ENCODE measurements at places on chromosomes 4 and X.

DNA sequence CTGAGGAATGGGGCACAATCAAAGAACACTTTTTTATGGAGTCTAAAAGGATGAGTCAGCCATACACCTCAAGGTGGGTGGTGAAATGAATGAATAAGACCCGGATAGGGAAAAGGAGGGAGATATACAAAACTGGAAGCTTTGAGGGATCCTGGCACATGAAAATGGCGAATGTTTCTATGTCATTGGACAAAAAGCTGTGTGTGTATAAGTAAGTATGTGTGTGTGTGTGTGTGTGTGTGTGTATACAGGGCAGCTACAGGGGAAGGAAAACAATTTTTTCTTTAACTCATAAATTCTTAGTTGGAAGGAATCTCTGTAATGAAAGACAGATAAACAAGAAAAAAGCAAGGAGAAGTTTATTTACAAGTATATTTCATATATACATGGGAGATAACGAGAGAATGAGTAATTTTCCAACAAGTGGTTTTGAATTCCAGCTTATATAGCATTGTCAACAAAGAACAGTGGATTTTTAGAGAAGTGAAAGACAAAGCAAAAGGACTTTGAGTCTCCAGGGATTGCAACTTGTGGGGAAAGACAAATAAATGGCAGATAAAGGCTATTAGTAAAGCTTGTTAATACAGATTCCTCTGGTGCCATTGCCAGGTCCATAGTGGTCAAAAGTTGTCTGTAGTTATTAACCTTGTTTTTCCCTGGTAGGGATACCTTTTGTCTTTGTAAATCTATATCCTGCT lies 99.7 kb downstream of the MMRN1 start:
- no peak for DNase-seq

DNA sequence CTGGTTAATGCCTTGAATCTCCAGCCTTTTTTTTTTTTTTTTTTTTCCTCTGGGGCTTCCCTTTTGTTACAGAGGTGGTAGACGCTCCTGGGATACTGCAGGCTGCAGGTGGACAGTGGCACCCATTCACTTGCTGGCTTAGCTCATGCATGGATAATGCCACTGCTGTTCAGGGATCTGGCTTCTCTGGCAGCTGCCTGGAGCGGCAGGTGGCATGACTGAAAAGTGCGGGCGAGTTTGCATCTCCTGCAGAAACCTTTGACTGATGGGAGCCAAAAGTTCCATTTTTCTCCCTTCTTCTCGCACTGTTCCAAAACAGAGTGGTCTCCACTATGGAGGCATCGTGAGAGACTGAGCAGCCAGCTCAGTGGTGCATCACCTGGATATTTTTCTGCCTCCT lies 5.9 kb upstream of the STIM2 start:
- DNase-seq: no peak

DNA sequence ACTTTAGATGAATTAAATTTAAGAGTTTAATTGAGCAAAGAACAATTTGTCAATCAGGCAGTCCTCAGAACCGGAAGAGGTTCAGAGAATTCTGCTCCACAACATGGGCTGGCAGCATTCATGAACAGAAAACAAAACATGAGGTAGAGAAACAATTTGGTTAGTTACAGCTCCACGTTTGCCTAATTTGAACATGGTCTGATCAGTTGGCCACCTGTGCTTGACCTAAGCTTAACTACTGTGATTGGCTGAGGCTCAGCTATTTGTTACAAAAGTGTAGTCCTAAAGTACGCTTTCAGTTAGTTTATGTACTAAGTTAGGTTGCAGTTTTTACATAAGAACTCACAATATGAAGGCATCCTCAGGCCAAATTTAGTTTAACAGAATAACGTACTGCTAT lies 258.6 kb downstream of the ADAM29 start:
- DNase-seq: no peak

DNA sequence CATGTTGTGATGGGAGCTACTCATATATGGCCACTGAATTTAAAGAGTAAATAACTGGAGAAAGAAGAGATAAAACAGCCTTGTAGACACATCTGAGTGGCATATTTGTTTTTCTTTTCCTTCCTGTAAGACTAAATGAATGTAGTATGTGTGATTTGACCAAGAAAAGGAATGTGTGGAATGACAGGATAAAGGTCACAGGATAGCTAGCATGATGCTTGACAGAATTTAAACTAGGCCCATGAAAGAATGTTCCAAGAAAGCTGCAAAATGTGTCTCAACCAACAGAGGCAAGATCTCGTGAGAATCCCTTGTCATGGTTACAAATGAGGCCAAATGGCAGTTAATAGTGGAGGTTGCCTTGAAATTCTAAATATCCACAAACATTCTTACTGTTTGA lies 137.0 kb downstream of the KCNIP4 start:
- DNase-seq: no peak

DNA sequence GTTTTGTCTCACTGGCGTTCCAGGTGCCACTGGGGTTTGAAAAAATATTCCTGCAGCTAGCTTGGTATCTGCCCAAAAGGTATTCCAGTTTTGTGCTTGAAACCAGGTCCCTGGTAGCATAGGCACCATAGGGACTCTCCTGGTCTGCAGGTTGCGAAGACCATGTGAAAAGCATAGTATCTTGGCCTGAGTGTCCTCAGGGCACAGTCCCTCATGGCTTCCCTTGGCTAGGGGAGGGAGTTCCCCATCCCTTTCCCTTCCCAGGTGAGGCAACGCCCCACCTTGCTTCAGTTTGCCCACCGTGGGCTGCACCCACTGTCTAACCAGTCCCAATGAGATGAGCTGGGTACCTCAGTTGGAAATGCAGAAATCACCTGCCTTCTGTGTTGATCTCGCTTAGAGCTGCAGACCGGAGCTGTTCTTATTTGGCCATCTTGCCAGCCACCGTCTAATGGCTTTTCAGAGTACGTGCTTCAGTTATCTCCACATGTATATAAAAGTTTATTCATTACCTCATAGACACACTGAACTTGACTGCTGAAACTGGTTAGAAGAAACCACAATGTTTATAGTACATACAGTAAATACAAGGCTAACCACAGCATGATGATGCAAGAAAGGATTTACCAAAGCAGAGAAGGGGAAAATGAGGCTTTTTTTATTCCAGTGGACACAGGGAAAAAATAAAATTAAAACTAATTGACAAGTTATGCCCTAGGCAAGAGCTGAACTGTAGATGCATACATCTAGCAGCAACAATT lies 10.6 kb downstream of the PBDC1 start:
- peak; percentile 42 for DNase-seq

- no peak for DNase-seq
These were observed 11.1 kb downstream of the CYSLTR1 start for GRCh38 chrX:78316265-78316664.

- DNase-seq: no peak
These were observed 6.0 kb upstream of the VGLL1 start for GRCh38 chrX:136525738-136526606.

- DNase-seq: no peak
These were observed 56.2 kb downstream of the CCDC158 start for GRCh38 chr4:76364763-76365162.

GRCh38 chr4:47410271-47410670 lies 53.2 kb downstream of the COMMD8 start:
- DNase-seq: no peak

GRCh38 chr4:52098618-52099017 lies 47.5 kb downstream of the SPATA18 start:
- peak; percentile 8 for DNase-seq

DNA sequence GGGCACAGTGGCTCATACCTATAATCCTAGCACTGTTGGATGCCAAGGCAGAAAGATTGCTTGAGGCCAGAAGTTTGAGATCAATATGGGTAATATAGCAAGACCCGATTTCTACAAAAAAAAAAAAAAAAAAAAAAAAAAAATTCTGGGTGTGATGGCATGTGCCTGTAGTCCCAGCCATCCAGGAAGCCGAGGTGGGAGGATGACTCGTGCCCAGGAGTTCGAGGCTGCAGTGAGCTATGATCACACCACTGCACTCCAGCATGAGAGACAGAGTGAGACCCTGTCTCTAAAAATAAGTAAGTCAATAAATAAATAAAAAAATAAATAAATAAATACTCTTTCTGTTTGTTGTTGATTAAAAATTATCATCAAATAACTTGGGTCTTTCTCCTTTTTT lies 62.4 kb upstream of the BMPR1B start:
- no peak for DNase-seq

DNA sequence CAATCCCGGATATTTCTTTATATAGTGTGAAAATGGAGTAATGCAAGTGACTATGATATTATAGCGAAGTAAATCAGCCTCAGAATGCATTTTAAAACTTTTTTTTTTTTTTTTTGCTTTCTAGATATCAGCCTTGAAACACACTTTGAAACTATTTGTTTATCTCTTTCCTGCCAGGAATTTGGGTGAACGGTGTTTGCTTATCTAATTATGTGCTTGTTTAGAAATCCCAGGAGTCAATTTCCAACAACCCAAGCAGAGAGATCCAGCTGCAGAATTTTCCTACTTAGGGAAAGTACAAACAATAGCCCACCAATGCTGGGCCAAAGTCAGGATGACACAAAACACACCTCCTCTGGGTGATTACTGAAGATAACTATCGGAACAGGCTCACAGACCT lies 958.8 kb downstream of the PCDH18 start:
- no peak for DNase-seq

GRCh38 chrX:56600141-56600540 lies 36.7 kb downstream of the UBQLN2 start:
- peak; percentile 64 for DNase-seq

- peak; percentile 12 for DNase-seq
These were observed 19.9 kb upstream of the TRIM61 start for GRCh38 chr4:164997324-164997723.

- DNase-seq: no peak
These were observed 59.7 kb downstream of the SH3BGRL start for GRCh38 chrX:81261576-81261975.

DNA sequence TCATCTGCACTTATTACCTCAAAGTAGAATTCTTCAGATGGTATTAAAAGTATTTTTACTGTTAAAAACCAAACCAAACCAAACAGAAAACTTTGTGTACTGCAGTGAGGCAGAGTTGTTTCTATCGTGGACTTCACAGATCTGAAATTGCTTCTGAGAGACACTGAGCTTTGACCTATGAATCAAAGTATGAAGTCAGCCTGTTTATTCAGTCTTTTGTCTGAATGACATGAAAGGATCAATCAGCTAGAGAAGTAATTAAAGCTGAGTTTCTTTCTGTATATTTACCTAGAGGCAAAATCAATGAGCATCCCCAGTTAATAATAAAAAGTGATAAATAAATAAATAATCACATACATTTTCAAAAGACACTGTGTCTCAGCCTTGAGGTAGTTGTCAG lies 2121.0 kb downstream of the PCDH7 start:
- DNase-seq: no peak

DNA sequence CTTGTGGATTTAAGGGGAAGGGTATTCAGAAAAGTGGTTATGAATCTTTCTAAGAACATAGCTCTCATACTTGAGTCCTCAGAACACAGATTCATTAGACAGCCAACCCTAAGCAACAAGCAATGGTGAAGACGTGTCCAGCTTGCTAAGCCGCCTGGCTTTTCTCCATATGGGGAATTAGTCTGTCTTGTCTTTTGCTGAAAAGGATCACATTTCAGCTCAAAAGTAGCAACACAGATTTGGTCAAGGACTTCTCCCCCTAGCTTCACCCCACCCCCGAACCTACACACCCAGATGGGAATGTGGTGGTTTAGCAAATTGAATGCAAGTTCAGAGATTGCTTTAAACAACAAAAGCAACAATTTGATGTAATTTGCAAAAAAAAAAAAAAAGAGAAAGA lies 103.3 kb upstream of the RASGEF1B start:
- no peak for DNase-seq

- DNase-seq: no peak
These were observed 29.1 kb downstream of the PFKFB1 start for GRCh38 chrX:54964766-54965497.

DNA sequence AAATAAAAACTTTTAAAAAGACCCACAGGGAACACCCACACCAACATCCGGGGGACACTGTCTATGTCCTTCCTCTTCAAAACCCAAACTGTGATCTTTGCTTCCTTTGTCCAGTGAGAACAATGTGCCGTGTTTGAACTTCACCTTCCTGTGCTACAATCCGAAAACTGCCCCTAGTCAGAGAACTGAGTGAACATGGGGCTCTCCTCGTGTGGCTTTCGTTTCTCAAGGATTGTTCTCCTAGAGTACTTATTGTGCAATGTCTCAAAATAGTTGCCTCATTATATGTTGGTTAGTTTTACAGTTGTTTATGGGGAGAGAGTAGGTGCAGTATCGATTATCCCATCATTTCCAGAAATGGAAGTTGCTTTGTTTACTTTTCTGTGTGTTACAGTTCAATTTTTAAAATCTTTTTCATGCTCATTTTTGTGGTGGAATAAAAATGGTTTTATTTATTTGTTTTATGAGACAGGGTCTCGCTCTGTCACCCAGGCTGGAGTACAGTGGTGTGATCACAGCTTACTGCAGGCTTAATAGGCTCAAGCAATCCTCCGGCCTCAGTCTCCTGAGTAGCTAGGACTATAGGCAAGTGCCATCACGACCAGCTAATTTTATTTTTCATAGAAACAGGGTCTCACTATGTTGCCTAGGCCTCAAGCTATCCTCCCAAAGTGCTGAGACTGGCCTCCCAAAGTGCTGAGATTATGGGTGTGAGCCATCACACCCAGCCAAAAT lies 29.9 kb downstream of the RBMX start:
- peak; percentile 63 for DNase-seq

DNA sequence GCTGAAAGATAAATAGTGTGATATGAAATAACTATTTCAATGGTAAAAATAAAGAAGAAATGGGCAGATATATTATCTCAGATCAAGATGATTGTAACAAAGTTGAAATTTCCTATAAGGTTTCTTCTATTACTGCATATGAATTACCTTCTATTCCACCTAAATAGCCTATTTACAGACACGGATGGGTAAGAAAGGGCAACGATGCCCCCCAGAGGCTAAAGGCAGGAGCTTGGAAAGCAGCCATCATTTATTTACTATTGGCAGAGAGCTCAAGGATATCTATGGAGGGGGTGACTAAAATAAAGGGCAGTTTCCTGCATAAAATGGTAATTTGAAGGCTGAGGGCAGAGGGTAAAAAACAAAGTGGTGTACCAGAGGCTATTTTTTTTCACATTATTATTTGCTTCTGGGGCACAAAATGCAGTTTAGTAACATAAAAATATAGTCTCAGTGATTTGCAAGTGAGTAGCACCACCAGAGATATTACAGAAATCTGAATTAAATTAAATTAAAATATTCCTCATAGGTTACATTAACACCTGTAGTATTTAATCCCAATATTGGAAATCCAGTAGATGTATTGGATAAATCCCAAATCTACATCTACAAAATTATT lies 123.1 kb downstream of the BTC start:
- peak; percentile 62 for DNase-seq

DNA sequence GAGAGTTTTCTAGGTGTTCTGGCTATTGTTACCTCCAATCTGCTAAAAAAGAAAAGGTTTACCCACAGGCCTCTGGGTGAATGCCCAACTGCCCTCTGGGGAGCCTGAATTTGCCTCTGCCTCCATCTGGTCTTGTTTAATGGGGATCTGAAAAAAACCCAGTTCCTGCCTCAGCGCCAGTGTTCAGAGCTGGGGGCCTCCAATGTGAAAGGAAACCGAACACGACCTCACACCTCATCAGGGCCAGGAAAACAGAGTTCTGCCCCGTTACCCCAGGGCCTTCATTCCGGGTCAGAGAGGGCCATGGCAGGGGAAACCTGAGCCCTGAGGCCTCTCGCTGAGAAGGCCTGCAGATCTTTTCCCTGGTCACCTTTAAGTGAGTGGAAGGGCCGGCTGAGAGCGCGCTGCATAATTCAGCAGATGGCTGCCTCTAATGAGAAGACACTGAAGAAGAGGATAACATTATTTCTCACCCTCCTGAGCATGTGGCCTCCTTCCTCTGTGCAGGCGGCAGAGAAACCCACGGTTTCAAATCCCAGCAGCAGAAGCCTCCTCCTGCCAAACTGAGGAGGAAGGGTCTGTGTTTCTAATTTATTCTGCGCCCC lies 6.8 kb downstream of the SEPTIN6 start:
- peak; percentile 54 for DNase-seq
